Posterior cingulate gyrus (tissue), 11 donors: ENCODE measurements at places on chromosomes 7 and 10.

- DNase-seq, result no peak
These were observed 13.3 kb downstream of the TMEM120A start for GRCh38 chr7:75981203-75981452.

DNA sequence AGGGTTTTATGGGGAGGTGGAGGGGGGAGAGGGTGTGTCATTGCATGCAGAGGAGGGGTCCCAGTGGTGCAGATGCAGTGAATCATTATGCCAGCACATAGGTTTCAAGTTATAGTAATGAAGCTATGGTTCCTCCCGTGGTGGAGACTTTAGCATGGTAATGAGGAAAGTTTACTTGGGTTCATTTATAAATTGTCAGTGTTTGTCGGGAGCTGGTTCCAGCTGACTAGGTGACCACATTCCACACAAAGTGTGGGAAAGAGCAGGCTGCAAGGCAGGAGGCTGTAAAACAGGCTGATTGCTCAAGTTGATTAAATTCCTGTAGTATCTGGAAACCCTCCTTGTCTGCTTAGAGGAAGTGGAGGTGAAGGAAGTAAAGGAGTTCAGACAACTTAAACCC is 78.9 kb downstream of the SRI start:
- no peak for DNase-seq

DNA sequence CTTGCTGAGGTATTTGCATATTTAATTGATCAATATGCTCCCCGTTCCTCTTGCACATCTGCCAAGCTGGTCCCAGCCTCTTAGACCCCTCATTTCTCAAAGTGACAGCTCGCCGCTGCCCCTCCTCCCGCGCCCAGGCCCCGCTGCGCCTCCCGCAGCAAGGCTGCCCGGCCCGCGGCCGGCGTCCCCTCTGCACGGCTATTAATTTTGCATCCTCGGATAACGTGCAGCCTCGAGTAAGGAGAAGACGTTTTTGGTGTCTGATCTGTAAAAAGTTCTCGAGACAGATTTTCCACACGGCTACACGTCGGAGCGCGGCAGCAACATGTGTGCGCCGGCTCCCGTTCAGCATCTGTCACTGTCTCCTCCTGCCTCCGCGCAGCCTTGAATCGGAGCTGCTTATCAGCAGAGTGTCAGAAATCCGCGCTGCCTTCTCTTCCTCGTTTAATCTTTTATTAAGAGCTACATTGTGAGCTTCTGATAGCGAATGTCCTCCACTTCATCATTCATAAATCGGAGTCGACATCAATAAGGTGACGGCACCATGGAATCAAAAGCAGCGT is 65.3 kb downstream of the EBF3 start:
- DNase-seq, result no peak

DNA sequence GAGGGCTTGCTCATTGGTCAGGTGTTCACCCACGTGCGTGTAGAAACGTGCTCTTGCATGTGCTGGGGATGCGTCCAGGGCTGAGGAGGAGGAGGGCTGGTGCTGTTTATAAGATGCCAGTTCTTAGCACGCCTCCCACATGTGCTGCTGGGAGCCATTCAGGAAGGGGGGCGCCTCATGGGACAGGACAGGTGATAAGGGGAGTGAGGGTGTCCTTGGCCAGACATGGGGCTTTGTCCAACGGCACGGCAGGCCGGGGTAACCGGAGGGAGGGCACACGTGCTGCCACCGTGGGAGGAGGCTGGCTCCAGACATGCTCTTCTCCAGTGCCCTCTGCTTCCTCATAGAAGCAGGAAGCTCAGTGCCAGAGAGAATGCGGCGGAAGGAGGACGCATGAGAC is 150.0 kb downstream of the ZMYND11 start:
- no peak for DNase-seq

DNA sequence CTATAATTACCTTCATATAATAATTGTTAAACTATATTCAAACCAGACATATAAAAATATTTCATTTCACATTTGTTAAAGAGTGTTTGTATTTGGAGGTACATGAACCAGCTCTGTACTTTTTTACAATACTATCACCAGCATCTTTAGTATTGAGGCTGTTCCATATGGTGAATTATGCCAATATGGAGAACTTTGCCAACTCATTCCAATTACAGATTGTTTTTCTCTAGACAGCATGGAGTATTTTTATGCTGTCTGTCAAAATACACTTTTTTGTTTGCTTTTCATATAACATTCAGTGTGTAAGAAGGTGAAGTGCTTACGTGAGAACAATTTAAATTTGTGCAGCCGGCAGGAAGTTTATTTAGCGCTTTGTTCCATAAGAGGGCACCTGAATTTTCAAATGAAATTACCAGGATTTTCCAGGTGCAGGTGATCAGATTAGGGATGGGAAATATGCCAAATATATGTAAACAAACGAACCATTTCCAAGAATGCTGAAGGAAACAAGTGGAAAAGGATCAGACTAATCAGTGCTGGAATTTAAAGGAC is 54.9 kb downstream of the SEMA3E start:
- no peak for DNase-seq

DNA sequence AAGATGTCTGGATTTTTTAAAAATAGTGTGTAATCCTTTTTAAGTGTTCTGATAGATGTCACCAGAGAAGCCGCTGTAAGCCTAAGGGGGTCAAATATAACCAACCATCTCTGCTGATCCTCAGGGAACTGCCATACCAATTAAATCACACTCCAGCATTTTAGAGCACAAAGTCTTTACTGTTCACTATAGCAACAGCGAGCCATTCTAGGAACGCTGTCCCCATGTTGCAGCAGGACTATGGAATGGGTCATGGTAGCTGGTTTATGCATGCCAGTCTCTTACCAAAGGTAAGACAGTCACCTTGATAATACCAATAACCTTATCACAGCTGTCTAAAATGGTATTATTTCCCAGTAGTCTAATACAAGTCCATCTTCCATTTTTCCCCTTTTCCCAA is 33.5 kb downstream of the TRIM24 start:
- DNase-seq, result no peak

DNA sequence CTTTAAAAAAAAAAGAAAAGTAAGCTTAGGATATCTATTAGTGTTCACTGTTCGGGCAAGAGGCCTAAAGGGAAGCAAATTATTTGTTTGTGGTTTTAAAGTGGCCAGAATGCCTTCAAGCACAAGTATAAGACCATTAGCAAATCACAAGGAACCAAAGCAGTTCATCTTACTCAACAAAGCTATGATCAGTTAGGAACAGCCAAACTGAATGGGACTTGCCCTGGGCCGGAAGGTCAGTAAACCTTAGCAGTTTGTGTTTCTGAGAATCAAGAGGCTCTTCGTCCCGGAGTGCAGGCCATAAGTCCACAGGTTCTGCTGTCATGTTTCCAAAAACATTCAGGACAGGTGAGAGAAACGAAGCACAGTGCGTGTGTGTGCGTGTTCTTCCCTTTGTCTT is 4.5 kb downstream of the FBXW4 start:
- DNase-seq, result no peak

DNA sequence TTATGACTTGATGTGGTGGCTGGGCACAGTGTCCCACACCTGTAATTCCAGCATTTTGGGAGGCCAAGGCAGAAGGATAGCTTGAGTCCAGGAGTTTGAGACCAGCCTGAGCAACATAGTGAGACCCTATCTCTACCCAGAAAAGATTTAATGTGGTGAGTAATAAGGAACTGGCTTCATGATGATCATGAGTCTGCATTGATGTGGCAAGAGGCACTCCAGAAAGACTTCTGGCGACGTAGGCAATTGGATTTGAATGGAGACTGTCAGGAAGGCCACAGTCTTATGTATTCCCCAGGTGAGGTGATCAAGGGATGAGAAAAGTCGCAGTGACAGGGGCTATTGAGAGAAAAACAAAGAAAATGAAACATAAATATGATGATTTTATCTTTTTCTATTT is 138.0 kb downstream of the CACNB2 start:
- no peak for DNase-seq

DNA sequence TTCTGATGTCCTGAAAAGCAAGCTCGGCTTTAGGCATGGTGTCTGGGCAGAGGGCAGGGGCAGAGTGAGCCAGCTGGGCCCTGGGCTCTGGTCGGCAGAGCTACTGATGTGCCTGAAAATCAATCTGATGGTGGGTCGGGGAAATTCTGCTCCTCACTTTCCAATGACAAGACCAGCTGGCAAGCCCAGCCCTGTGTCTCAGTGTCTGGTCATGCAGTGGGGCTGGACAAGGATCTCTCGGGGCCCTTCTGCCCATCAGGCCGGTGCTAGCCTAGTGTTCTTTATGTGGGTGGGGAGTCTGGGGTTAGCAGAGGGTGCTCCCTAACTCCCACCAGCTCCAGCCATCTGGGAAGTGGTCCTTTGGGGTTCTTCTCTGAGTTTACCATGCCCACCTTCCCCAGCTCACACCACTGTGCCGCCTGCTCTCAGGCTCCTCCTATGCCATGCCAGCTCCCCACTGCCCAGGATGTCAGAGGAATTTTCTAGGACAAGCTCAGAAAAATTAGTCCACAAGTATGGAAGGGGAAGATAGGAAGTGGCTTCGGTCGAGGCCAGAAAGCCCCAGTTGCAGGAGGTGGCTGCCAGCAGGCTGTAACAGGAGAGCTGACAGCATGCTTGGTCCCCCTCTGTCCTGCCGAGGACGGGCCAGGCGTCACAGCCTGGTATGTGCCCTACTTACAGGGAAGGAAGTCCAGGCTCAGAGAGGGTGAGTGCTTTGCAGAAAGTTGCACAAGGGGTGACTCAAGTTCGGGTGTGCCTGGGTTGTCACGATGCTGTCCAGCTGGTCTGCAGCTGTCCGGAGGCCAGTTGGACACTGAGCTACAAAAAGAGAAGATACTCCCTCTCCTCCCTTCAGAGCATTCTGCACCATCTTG is 135.2 kb downstream of the ADCY1 start:
- no peak for DNase-seq

DNA sequence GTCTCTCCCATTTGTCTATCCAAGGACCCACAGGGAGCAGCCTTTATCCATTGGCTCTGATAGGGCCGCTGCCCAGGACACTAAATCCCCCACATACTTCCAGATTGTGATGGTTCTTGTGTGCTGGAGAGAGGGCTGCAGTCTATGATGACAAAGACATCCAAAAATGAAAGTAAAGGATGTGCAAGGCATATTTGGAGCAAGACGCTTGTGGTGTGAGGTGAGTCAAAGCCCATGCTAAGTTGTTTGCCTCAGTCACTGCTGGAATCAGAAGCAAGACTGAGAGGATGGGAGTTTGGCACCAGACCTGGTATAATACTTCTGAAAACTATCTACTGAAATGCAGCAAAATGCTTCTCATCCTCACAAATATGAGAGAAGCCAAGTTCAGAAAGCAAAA is 22.7 kb downstream of the ZNF22 start:
- DNase-seq, result no peak

- DNase-seq, result no peak
These were observed 1.3 kb upstream of the YWHAG start for GRCh38 chr7:76359978-76360638.

DNA sequence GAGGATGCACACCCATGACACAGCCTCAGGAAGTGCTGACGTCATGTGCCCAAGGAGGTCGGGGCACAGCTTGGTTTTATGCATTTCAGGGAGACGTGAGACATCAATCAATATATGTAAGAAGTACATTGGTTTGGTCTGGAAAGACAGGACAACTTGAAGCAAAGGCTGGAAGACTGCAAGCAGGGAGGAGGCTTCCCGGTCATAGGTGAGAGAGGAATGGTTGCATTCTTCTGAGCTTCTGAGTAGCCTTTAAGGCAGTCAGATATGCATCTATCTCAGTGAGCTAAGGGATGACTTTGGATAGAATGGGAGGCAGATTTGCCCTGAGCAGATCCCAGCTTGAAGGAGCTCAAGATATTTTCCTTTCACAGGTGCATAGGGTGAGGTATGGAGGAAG is 349.5 kb downstream of the TYW1 start:
- DNase-seq, result no peak

- no peak for DNase-seq
These were observed 90.1 kb downstream of the ABCC2 start for GRCh38 chr10:99872367-99873162.

DNA sequence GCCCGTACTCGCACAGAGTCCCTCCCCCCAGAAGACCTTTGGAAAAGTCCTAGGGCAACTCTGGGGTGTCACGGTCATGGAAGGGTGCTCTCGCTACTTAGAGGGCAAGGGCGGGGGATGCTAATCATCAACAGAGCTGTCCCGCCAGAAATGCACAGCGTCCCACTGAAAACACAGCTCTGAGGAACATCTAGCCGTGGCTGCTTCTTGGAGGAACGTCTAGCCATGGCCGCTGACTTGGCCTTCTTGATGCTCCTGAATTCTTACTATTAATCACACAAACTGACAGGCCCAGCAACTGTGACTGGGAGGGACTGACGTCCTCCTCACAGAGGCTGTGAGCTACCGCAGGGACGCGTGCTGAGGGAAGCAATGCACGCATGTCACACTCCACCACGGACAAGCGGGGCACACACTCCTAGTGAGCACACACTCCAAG is 1.7 kb downstream of the TUBGCP2 start:
- DNase-seq, result no peak

DNA sequence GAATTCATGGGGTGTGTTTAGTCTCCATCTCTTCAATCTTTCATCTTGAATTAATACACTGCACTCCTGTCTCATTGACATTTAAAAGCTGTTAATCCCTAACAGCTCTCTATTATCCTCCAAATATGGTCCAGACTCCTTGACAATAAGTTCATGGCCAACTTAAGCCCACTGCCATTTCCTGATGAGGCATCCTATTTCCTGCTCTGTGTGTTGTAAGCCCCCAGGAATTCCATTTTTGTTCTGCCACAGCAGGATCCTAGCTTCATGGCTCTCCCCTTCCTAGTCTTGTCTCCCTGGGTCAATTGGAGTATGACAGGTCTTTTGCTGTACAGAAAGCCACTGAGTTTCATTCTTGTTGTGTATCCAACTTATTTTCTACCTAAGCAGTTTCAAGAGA is 218.8 kb downstream of the OTUD1 start:
- DNase-seq, result no peak

DNA sequence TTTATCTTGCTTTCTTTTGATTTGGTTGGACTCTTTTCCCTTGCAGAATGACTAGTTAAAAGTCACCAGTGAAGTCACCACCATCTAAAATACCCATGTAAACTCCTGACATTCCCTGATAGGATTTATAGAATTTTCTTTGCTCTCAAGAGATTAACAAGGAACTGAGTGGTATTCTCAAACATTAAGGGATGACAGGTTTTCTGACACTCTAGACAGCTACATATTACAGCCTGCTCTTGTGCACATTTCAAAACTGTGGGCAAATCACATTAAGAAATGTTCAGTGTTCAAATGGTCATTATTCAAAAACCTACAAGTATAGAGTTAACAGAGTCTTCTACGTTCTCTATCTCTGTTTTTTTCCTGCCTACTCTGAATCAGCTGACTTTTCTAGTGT is 15.8 kb upstream of the ACSM6 start:
- no peak for DNase-seq

GRCh38 chr7:134632937-134633540 is 13.6 kb upstream of the BPGM start:
- no peak for DNase-seq

- DNase-seq, result peak; percentile 21
These were observed 53.5 kb upstream of the TNS3 start for GRCh38 chr7:47635091-47636080.

- no peak for DNase-seq
These were observed 69.8 kb upstream of the BAIAP2L1 start for GRCh38 chr7:98470485-98471240.

- DNase-seq, result no peak
These were observed 14.4 kb downstream of the AIFM2 start for GRCh38 chr10:70118196-70118595.

- no peak for DNase-seq
These were observed 37.1 kb upstream of the TOMM7 start for GRCh38 chr7:22859641-22860290.
